ENCODE measurements at places on chromosomes 11 and 22.

GRCh38 chr11:13429836-13430235 lies 33.2 kb downstream of the BTBD10 start:
- no peak for DNase-seq

GRCh38 chr11:11860103-11860979 lies 18.6 kb downstream of the USP47 start:
- no peak for DNase-seq

- no peak for DNase-seq
These were observed 32.2 kb upstream of the APOA1 start for GRCh38 chr11:116869610-116870009.

DNA sequence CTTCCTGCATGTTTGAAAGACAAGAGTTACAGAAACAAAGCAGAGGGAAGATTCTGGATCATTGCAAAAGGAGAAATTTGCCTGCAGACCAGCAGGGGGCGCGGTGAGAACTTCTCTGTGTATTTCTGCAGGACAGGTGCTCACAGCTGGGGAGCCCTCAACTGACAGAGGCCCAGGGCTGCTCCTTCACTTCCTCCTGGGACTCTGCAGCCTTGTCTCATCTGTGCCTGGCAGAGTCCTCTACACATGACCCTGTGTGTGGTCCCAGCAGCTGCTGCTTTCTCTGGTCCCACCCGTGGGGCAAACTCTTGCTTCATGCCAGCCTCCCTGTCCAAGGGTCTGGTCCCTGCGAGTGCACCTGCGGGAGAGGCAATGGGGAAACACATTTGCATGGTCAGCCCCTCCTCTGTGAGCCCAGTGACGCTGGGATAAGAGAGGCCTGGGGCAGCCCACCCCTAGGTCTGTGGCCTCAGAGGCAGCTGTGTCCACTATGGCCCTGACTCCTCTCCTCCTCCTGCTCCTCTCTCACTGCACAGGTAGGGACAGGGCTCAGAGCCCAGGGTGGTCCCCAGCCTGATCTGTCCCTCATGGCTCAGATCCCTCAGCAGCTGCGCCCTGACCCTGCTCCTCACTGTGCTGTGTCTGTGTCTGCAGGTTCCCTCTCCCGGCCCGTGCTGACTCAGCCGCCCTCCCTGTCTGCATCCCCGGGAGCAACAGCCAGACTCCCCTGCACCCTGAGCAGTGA lies 43.2 kb upstream of the VPREB1 start:
- peak; percentile 11 for DNase-seq

All from stimulated activated CD8-positive, alpha-beta memory T cell treated with anti-CD3 and anti-CD28 coated beads, Interleukin-15, amount 100 ng/mL, for 48 hours (primary cell).